ENCODE measurements at places on chromosomes 5 and 9.

GRCh38 chr5:54659700-54660131, 142.2 kb downstream of the SNX18 start:
- ATAC-seq = no peak

- no peak for ATAC-seq
Measured at GRCh38 chr9:109230277-109230676, 63.2 kb upstream of the FRRS1L start.

- ATAC-seq = no peak
Measured at GRCh38 chr9:117868594-117868993, 164.4 kb downstream of the TLR4 start.

- no peak for ATAC-seq
Measured at GRCh38 chr9:115216873-115217272, 98.9 kb upstream of the TNC start.

DNA sequence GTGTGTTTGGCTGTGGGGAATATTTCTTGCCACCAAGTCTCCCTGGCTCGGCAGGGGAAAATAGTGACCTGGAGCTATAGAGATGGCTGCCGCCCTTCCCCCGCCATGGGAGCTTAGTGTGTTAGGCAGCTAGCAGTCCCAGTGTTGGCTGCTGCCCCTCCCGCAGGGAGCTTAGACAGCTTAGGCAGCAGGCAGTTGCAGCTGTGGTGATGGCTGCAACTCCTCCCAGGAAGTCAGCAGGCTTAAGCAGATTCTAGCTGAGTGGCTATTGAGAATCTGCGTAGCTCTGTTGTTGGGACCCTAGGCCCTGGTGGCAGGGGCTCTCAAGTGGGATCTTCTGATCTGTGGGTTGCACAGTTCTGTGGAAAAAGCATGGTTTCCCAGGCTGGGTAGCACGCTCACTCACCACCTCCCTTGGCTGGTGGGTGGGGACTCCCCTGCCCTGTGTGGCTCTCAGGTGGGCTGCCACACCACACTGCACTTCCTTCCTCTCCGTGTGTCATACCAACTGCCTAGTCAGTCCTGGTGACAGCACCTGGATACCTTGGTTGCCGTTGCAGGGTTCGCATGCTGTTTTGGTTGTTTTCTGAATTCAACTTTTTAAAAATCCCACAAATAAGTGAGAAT, 9.3 kb downstream of the OR1N2 start:
- ATAC-seq = no peak

GRCh38 chr5:42057254-42057690, 132.2 kb downstream of the FBXO4 start:
- ATAC-seq = no peak

DNA sequence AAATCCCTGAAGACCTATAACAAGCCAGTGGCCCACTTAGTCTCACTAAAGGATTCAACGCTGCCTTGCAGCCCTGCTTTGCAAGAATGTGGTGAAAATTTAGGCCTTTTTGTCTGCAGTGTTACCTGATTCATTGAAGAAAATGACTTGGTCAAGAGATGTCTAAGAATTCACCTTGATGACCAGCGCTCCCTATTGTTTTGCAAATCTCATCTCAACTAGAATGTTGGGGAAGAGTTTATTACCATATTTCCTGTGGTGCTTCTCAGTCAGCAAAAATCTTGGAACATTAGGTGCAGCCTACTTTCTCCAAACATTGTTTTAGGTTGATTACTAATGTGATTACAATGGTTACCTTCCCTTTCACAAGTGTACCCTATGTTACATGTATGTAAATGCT, 53.5 kb downstream of the PLK2 start:
- no peak for ATAC-seq

- no peak for ATAC-seq
Measured at GRCh38 chr5:55917402-55918086, 66.4 kb downstream of the IL31RA start.

GRCh38 chr5:91875196-91875779, 492.2 kb upstream of the ARRDC3 start:
- no peak for ATAC-seq

GRCh38 chr9:124835026-124835557, 18.2 kb upstream of the WDR38 start:
- ATAC-seq = peak; percentile 58

DNA sequence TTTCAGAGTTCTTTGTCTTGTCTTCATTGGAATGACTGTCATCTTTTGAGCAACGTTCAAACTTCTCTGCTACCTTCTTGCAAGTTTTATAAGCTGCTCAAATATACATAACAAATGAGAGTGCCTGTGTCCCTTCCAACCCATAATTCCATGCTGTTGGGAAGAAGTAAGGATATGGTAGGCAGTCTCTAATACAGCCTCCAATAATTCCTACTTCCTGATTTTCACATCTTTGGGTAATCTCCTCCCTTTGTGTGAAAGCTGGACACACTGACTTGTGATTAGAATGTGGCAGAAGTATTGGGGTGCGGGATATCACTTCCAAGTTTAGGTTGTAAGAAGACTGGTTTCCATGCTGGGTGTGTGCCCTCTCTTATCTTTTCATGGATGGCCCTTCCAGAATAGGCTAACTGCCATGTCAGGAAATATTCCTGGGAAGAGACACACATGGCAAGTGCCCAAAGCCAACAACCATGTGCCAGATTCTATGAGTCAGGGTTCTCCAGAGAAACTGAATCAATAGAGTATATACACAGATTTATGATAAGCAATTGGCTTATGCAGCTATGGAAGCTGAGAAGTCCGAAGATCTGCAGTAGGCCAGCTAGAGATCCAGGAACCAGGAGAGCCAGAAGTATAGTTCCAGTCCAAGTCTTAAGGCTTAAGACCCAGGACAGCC, 531.3 kb downstream of the NTRK2 start:
- ATAC-seq = no peak

DNA sequence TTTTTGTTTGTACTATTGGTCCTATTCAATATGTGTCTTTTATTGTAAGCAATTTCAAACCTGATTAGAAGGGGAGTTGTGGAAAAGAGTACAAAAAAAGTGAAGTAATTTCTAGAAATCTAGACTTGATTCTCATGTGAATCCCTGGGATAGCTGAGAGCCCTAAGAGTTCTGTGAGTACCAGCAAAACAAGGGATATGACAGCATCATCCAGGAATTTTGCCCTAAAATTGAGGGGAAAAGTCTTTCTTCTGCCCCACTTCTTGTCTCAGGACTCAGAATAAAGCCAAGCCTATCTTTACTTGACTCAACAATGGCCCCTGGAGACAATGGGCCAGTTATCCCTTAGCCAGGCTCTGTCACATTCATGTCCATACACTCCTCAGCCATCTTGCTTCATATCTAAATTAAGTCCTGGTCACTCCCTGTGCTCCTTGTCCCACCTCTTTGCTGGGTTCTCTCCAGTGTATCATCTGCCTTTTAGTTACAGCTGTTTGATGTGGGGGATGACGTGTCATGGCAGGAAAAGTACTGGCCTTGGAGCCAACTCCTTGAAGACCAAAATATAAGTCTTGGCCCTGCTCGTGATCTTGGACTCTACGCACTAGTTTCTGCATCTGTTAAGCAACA, 81.2 kb downstream of the ADAMTS12 start:
- ATAC-seq = peak; percentile 70

DNA sequence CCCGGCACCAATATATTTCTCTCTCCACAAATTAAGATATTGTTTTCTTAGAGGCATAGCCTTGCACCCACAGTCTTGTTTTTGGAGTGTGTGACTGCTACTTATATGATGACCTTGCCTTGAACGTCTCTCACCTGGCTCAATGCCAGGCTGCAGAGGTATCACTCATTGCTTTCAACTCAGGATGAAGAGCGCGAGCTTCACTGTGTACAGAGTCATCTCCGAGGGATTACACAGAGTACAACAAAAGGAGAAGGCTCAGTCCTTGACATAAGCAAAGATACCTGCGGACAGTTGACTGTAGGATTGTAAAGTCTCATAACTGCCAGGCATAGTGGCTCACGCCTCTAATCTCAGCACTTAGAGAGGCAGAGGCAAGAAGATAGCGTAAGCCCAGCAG, 53.8 kb downstream of the CD180 start:
- ATAC-seq = no peak

- no peak for ATAC-seq
Measured at GRCh38 chr9:25678846-25679360, 659 bp upstream of the TUSC1 start.

DNA sequence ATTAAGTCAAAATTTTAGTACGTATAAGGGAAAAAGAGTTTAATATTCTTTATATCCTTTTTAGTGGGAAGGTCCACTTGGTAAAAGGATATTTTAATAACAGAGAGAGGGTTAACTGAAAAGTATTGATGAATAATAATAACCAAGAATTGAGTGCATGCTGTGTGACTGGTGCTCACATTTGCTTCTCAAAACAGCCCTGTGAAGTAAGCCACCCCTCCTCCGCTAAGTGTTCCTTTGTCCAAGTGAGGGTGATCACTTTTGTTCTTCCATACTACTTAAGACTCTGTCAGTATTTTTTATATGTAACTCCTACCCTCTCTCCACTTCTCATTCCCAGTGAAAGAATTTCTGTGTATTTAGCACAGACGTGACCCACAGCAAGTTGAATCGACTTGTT, 51.5 kb downstream of the SLC44A1 start:
- no peak for ATAC-seq

DNA sequence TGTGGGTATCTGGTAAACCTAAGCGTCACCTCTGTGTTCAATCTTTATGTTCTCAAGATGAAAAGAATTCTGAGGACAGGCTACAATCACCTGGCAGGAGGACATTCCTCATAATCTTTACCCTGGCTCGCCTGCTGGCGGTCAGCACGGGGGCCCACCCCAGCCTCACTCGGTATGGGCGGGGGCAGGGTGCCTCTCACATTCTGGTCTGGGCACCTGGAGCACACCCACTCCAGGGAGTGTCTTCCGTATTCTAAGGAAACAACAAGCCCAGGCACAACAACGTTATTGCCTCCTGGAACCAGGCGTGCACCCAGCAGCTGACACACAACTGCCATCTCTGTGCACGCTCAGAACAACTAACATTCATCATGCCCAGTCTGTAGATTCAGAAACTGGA, 179.8 kb downstream of the ROR2 start:
- no peak for ATAC-seq

- ATAC-seq = no peak
Measured at GRCh38 chr5:137399911-137400310, 99.2 kb downstream of the SPOCK1 start.

GRCh38 chr5:57683036-57683630, 200.5 kb upstream of the ACTBL2 start:
- no peak for ATAC-seq

DNA sequence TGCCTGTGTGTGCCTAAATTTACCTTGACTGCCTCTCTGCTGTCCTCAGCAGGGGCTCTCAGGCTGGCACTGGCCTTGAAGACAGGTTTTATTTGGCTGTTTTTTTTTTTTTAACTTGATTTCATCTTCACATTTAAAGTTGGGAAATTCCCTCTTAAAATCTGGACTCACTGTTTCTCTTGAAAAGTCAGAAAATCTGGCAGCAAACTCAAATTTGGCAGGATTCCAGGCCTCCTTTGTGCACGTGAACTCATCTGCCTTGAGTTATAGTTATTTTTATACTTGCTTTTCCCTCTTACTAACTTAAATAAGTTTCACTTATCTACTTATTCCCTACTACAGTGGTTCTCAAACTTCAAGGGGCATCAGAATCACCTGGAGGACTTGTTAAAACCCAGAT, 118.4 kb upstream of the MAP3K1 start:
- no peak for ATAC-seq

GRCh38 chr9:93620041-93620506, 43.7 kb downstream of the PHF2 start:
- no peak for ATAC-seq

DNA sequence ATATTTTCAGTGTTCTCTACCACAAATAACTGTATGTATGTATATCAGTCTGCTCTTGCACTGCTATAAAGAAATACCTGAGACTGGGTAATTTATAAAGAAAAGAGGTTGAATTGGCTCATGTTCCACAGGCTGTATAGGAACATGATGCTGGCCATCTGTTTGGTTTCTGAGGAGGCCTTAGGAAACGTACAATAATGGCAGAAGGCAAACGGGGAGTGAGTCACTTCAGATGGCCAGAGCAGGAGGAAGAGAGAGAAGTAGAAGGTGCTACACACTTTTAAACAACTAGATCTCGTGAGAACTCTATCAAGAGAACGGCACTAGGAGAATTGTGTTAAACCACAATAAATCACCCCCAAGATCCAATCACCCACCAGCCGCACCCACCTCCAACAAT, 121.7 kb downstream of the ADAMTS6 start:
- ATAC-seq = no peak

- ATAC-seq = no peak
Measured at GRCh38 chr9:35736201-35736633, 3.8 kb downstream of the CREB3 start.

- ATAC-seq = no peak
Measured at GRCh38 chr5:58241389-58241788, 218.5 kb downstream of the PLK2 start.

DNA sequence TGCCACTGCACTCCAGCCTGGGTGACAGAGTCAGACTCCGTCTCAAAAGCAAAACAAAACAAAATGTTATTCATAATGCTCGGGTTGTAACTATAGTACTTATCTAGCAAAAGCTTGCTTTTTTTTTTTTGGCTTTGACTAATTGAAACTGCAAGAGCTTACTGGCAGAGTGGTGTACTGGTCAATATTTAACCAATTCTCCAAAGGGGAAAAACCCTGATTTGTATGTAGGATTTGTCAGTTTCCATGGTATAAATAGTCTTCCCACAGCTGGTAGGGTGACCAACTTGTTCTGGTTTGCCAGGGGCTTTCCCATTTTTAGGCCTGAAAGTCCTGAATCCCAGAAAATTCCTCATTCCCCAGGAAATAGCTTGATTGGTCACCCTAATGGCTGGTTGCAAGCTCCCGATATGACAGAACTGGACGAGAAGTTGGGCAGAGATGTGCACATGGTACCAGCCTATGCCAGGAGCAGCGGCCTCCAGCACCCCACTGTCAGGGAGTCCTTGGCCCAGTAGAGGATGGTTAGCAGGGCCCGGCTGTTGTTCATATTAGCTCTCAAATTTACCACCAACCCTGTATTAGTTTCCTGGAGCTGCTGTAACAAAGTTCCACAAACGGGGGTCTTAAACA, 58.0 kb downstream of the FXN start:
- ATAC-seq = no peak

- ATAC-seq = no peak
Measured at GRCh38 chr9:99415606-99416005, 193.5 kb downstream of the SEC61B start.

DNA sequence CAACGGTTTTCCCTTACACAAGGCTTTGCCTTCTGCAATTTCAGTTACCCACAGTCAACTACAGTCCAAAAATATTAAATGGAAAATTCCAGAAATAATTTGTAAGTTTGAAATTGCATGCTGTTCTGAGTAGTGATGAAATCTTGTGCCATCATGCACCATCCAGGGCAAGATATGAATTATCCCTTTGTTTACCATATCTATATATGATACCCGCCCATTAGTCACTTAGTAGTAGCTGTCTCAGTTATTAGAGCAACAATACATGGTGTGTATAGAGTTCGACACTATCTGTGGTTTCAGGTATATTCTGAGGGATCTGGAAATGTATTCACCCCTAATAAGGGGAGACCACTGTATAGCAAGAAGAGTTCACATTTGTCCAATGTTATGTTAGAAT, 29.4 kb downstream of the ERBIN start:
- ATAC-seq = no peak
